Activated CD4-positive, alpha-beta T cell treated with anti-CD3 and anti-CD28 coated beads, Interleukin-2, Interleukin-4, amounts not matched to agents 100 ng/mL and 50 ng/mL, durations not matched to agents 16 hours and 8 hours (primary cell): ENCODE measurements at places on chromosomes 2 and 18.

DNA sequence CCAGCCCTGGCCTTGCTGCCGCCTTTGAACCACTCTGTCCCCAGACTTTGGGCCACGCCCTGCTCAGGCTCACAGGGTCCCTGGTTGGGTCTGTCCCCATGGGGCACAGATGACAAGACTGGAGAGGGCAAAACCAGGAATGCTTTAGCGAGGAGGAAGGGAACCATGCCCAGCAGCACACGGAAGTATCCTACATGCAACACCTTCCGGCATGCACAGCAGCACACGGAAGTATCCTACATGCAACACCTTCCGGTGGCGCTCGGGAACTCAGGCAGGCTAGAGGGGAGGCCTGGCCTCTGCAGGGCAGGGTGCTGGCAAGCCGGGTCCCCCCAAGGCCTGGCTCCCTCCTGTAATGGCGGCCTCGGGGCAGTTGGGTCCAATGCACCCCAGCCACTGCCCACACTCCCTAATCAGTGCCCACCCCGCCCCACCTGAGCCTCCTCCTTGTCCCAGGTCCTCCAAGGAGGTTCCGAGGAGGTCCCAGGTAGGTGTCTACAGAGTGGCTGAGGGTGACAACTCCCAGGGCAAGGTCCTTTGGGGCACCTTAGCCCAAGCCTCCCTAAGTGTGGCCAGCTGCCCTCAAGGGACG, 33.6 kb upstream of the SNED1 start:
- no peak for DNase-seq

DNA sequence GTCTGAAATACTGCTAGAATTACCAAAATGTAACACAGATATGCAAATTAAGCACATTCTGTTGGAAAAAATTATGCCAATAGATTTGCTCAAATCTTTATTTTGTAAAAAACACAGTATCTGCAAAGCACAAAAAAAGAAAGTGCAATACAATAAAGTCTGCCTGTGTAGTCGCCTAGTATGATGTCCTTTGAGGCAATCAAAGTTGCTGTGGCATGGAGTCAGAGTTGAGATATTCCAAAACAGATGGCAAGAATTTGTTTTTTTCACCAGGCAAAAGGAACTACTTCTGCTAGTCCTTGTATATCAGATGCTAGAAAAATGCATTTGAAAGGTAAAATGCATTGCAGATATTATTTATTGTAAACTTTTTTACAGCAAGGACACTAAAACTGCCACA, 531.3 kb upstream of the TMEFF2 start:
- no peak for DNase-seq

- DNase-seq, result no peak
These were observed 96.0 kb downstream of the HNMT start for GRCh38 chr2:138060301-138060635.

DNA sequence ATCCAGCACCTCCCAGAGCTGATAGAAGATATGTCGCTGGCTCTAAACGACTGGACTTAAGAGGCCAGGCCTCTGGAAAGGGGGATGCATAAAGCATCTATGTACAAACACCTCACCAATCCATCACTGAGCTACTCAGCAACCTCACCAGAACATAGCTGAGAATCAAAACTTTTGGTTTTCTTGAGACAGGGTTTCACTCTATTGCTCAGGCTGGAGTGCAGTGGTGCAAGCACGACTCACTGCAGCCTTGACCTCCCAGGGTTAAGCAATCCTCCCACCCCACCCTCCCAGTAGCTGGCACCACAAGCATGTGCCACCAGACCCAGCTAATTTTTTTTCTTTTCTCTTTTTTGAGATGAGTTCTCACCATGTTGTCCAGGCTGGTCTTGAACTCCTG, 62.9 kb upstream of the MSH6 start:
- DNase-seq, result no peak

DNA sequence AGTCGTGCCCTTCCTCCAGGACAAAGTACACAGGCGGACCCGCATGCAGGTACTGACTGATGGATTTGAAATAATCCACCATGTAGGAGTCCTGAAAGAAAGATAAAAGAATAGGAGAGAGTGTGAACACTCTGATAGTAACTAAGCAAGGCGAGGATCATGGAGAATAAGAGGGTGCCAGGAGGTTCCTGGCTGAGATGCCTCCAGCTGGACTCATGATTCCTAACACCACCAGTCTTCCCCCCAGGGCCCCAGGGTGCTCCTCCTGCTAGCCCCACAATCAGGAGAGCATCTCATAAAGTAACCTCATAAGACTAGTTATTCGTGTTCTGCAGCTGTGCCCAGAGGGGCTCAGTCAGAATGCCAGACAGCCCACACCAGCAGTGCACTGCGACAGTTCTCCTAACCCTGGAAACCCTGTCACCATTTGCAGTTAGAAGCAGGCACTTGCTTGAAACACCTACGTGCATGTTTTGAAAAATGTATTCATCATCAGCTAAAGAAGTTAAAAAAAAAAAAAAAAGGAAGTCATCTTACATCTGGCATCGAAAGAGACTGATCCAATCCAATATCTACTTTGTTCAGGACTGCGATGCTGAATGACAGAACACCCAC, 36.7 kb downstream of the RMC1 start:
- DNase-seq, result no peak

DNA sequence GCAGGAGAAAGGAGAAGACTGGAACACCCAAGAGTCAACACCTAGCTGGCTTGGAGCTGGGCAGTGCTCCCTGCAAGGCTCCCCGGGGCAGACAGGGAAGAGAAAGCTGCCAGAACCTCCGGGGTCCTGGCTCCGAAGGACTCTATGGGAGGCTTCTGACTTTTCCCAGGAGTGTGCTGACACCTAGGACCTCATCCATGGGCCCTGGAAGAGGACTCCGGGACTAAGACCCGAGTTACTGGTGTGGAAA, 37.8 kb upstream of the ATP6V1B1 start:
- DNase-seq, result no peak

- no peak for DNase-seq
These were observed at the start of gene C1QL2 for GRCh38 chr2:119158563-119159347. TSS of gene C1QL2 (minus strand) at chr2:119158751. CDS start at chr2:119158269, 482 bp downstream.

- no peak for DNase-seq
These were observed 129.3 kb downstream of the FAM210A start for GRCh38 chr18:13597068-13597467.

DNA sequence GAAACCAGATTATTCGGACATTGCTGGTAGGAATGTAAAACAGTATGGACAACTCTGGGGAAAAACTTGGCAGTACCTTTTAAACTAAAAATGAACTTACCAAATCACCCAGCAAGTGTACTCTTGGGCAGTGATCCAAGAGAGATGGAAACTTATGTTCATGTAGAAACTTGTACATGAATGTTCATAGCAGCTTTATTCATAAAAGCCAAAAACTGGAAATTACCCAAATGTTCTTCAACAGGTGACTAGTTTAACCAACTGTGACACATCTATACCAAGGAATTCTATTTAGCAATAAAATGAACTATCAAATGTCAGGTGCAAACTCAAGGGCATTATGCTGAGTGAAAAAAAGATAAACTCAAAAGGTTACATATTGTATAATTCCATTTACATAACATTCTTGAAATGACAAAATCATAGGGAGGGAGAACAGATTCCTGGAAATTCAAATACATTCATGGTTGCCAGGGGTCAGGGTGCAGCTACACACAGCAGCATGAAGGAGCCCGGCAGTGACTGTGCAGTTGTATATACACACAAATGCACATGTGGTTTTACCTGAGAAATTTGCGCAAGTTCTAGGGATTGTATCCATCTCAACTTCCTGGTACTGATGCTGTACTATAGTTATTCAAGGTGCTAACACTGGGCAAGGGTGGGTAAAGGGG, 3.5 kb upstream of the RNU4ATAC start:
- DNase-seq, result peak; percentile 40

DNA sequence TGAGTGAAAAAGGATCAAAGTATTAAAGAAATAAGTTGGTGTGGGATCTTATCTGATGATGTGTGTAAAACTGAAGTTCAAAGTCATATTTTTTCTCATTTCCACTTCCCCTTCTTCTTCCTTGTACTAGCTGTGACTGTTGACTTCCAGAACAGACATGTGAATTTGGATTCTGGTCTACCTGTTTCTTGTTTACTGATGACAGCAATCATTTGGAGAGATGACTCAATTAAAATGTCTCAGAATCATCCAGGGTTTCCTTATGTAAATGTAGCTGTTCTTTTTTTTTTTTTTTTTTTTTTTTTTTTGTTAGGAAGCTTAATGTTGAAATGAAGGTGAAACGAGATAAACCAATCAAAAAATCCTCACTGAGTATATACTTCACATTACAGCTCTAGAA, 819.9 kb upstream of the PIK3C3 start:
- no peak for DNase-seq
